ENCODE measurements at places on chromosomes 12 and 14.

DNA sequence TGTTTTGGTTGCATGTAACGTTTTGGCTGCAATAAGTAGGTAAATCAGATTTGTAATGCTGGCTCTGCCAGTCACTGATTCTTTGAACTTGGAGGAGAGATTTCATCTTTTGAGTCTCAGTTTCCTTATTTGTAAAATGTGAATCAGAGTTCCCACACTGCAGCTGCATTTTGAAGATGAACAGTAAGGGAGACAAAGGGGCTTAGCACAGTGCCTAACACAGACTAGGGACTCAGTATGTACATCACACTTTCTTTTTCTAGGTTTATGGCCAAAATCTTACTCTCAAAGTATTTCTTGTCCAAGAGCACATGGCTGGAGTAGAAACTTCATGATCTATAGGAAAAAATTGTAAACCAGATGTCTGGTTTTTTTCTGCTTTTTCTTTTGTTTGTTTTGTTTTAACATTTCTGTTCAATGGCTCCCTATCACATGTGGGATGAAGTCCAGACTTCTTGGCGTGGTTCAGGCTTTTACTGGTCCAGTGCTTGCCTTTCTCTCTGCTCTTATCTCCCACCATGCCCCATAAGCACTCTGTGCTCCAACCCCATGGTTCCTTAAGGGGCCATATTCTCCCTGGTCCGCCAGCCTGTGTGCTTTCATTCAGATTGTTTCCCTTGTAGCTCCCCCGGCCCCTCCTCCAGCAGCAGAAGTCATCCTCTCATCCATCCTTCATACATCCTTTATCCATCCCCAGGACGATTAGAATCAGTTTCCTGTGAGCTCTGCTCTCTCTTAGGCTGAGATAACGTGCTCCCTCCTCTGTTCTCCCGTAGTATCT, 58.0 kb downstream of the SYNE2 start:
- DNase-seq = peak; percentile 21

DNA sequence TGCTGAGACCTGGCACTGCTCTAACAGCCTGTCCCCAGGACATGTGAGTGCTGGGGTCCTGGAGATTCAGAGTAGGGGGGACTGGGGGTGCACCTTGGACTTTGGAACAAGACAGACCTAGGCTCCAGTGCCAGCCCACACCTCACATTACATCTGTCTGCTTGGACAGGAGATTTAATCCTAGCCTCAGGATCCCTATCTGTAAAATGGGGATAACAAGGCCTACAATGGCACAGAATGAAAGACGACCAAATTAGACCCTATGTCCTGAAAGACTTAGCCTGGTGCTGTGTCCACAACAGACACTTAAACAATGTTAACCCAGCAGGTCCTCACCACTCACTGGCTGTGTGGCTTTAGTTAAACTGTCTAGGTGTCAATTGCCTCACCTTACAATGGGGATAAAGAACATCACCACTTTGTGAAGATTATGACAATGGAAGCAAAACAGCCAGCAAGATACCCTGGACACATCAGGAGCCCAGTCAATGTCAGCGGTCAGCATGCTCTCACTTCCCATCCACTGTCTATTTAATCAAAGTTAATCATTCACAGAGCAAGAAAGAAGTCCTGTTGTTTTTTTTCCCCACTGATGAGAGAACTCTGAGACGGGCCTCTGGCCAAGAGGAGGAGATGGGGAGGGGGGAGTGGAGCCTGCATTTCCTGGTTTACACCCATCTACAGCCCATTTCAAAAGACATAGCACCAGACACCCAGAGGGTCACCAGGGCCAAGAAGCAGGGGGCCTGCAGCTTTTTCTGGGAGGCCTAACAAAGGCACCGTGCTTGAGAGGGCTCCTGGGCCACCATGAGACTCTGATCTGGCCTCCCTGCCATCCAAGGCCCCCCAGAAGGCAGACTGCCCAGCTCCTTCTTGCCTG, 40.6 kb downstream of the ACTN1 start:
- peak; percentile 37 for DNase-seq

DNA sequence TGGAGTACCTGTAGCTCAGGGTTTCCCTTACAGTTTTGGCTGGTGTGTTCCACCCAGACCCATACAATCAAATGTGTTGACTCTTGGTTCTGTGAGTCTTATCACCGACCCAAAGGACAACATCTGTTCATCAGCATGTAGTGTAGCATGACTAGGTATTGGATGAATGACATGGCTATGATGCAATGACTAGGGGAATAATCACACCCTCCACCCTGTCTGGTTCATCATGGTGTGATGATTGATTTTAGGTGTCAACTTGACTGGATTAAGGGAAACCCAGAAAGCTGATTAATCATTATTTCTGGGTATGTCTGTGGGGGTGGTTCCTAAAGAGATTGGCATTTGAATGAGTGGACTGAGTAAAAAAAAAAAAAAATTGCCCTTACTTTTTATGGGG, 311.3 kb downstream of the DPF3 start:
- no peak for DNase-seq

- peak; percentile 95 for DNase-seq
These were observed 71.6 kb upstream of the STXBP6 start for GRCh38 chr14:25121337-25122129.

GRCh38 chr14:35388656-35389314, 15.8 kb downstream of the NFKBIA start:
- DNase-seq = no peak

- DNase-seq = no peak
These were observed 15.3 kb downstream of the NYNRIN start for GRCh38 chr14:24414077-24414476.

DNA sequence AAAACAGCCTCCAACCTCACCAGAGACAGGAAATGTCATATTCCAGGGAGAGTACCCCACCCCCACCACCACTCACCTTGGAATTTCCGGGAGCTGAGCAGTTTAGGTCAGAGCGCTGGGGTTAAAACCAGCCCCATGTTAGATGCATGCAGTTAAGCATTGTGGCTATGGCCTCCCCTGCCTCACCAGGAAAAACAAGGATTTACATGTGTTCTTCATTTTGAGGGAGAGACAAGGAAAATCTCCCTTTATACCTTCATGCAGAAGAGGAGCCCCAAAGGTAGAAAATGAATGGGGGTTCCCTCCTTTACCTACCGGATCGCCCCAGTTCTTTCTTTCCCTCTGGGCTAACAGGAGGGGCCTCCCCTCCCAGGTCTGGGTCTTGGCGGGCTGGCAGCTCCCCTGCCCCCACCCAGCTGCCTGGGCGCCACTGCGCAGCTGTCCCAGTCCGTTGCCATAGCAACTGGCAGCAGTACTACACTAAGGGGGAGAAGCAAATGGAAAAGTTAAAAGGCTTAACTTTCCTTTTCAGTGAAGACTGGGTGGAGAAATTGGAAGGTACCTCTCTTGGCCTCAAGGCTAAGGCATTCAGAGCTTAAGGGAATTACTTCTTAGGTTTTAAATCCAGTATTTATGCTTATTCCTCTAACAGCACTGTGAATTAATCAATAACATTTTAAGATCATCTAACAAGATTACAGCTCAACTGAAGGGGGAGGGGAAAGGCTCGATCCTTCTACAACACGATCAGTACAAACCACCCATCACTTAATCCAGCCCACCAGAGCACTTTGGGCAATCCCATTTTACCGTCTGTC, 20.5 kb downstream of the CBX5 start:
- peak; percentile 93 for DNase-seq

DNA sequence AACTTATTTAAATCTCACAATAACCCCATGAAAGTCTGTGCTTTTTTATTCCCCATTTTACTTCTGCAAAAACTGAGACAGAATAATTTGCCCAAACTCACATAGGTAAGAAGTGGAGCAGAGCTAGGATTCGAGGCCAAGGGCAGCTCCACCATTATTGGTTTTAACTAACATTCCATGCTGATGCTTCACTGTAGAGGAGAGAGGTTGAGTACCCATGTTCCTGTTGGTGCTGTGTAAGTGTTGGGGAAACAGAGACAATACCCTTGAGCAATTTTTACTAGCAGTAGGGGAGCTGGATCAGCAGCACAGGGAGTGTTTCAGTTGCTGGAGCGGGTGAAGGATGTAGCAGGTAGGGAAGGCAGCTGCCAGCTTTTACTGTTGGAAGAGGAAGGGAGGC, 21.1 kb downstream of the RASSF8 start:
- DNase-seq = peak; percentile 31

- peak; percentile 49 for DNase-seq
These were observed 131.2 kb upstream of the FOXG1 start for GRCh38 chr14:28635387-28635786.

DNA sequence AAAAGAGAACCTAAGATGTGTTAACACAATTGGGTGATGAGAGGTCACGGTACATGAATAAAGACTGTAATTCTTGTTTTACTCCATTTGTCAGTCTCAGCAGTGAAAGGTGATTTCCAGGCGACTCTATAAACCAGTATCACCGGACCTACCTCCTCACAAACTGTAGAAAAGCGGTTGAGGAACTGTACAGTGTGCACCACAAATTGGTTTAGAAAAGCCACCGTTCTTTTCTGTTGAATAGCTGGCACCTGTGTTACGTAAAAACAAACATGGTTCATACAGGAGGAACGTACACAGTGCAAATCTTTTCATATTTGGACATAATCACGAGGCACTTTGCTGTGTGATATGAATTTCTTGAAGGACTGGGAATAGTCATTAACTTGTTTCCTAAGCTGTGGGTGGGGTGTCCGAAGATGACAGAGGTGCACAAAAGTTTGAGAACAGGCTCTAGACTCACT, 663 bp downstream of the WASHC3 start:
- no peak for DNase-seq

- no peak for DNase-seq
These were observed 833.1 kb upstream of the SEL1L start for GRCh38 chr14:82366803-82367202.

DNA sequence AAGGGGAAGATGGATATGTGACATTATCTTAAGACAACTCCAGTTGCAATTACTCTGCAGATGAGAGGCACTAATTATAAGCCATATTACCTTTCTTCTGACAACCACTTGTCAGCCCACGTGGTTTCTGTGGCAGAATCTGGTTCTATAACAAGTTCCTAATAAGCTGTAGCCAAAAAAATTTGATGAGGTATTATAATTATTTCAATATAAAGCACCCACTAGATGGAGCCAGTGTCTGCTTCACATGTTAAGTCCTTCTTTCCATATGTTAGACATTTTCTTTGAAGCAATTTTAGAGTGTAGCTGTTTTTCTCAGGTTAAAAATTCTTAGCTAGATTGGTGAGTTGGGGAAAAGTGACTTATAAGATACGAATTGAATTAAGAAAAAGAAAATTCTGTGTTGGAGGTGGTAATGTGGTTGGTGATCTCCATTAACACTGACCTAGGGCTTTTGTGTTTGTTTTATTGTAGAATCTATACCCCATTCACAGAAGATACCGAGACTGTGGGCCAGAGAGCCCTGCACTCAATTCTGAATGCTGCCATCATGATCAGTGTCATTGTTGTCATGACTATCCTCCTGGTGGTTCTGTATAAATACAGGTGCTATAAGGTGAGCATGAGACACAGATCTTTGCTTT, 36.9 kb downstream of the PSEN1 start:
- DNase-seq = peak; percentile 53

All from fibroblast of upper back skin (primary cell).